ENCODE measurements at places on chromosomes 16 and 17.

- no peak for DNase-seq
These were observed 24.3 kb downstream of the G6PC3 start for GRCh38 chr17:44094701-44095387.

GRCh38 chr17:5468075-5468473 lies 708 bp downstream of the DHX33 start:
- DNase-seq, result no peak

GRCh38 chr16:77888871-77889270 lies 100.5 kb downstream of the VAT1L start:
- DNase-seq, result no peak

- no peak for DNase-seq
These were observed 102.8 kb upstream of the CCL1 start for GRCh38 chr17:34465789-34466188.

- DNase-seq, result no peak
These were observed 628 bp downstream of the GALK1 start for GRCh38 chr17:75764417-75764710.

All from stimulated activated CD8-positive, alpha-beta memory T cell treated with anti-CD3 and anti-CD28 coated beads, Interleukin-7, amount 100 ng/mL, for 24 hours (primary cell).